Progenitor cell of endocrine pancreas (in vitro differentiated cells): ENCODE measurements at places on chromosomes 1 and 21. TPM values are rescaled to one million over a fixed set of nuclear protein-coding genes. Genes with fewer than 3 reads are reported as not detected.
A peak's percentile ranks its signal among the peaks of the same experiment; 100 is the strongest.

The HRNR gene
- not detected in 2 replicates for total RNA-seq

The FGR gene
- total RNA-seq, result not detected in 2 replicates

The LRRC8D gene
- 41.2 and 42.1 TPM in 2 replicates for total RNA-seq

- no peak for DNase-seq
These were observed 696.6 kb upstream of the BRINP3 start for GRCh38 chr1:191174298-191174697.

DNA sequence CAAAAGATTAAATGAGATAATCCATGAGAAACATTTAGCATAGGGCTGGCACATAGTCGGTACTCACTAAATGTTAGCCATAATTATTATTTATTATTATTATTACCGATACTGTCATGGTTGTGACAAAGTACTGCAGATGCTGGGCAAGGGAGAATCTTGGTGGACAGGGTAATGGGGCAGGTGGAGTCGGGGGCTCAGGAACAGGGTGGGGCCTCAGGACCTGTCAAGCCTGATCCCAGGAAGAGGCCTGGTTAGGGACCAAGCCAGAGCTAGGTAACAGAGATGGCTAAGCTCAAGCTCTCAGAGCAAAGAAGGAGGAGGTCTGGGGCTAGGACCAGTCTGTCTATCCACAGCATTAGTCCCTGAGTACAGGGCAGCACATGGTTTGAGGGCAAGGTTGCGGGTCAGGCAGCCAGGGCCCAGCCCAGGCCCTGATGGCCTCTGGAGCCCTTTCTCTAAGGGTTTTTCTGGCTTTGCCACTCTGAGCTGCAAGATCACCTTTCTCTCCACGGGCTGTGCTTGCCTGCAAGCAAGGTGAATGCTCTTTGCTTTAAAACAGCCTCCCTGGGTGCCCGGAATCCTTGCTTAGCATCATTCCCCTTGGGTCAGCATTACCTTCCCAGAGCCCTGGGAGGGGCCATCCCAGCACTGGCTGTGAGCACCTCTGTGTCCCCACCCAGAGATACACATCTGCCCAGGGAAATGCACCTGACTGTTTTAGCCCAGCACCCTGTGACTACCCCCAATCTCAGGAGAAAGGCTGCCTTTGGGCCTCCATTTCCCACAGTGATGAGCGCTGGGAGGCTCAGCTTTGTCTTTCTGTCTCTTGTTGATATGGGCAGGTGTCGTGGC, 572.0 kb downstream of the PTPRU start:
- DNase-seq, result peak; percentile 5

GRCh38 chr21:39633770-39634181, 21.0 kb downstream of the B3GALT5 start:
- DNase-seq, result no peak

GRCh38 chr1:6302568-6302967, 41.7 kb upstream of the GPR153 start:
- DNase-seq, result no peak

DNA sequence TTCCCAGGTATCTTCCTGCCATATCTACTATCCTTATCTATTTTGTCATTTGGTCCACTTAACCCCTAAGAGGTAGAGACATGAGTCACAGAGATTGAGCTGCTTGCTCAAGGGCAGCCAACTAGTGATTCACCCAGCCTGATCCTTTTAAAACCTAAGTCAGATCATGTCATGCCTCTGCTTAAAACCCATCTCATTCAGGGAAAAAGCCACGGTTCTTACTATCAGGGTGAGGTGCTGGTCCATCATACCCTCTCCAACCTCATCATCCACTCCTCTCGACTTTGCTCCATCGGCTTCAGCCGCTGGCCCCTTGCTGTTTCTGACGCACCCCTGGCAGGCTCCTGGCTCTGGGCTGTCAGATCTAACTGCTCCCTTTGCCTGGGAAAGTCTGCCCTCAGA, 14.4 kb upstream of the PPP1R15B start:
- no peak for DNase-seq

DNA sequence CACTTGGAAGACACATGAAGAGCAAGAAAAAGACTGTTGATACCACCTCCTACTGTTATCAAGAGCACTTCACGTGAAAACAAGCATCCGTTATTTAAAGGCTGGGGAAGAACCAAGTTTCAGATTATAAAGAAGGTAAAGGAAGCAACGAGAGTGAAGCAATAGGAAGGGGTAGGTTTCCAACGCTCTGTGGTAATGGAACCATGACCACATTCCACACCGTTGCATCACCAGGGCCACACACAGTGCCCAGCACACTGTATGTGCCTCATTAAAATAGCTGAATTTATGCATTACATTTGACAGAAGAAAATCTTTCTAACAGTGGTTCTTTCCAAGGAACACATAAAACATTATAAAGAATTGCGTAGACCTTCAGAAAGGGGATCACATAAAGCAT, 435.8 kb downstream of the MRPL39 start:
- DNase-seq, result no peak

- DNase-seq, result no peak
These were observed 35.9 kb upstream of the ATP5PO start for GRCh38 chr21:33951276-33952178.

GRCh38 chr1:168772428-168773060, 43.5 kb upstream of the DPT start:
- DNase-seq, result no peak

DNA sequence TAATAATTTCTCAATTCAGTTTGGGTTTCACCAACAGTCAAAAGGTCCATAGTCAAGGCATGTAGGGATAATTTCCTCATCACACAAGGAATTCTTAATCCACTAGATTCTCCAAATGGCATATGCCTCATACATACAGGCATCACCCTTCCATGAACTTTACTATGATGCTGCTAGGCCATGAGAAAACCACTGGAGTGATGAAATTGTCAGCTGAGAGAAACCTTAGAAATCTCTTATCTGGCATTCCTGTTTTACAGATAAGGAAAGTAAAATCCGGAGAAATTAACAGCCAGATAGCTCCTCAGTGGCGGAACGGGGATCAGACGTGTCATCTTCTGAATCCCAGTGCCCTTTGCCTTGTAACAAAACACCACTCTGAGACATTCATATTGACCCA, 274.4 kb downstream of the NTNG1 start:
- DNase-seq, result no peak

- no peak for DNase-seq
These were observed 52.5 kb downstream of the ANGPTL1 start for GRCh38 chr1:178818416-178818815.

GRCh38 chr1:243917177-243917862, 67.3 kb upstream of the AKT3 start:
- DNase-seq, result peak; percentile 29

- no peak for DNase-seq
These were observed 23.4 kb downstream of the NIBAN1 start for GRCh38 chr1:184950906-184951305.

DNA sequence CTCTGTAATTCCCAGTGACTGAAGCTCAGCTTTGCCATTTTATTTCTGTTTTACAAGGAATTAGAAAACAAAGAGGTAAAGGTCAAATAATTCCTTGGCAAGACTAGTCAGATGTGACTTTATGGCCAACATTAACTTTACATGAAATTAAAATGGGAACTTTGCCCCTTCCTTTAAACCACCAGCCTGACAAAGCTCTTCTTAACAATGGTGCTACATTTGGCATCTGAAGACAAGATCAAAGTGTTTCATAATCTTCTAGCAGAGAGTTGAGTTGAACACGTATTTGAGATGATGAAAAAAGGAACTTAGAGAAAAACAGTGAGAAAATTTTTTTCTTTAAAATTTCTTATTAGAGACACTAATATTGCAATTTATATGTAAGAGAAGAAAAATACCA, 193.8 kb downstream of the AK5 start:
- no peak for DNase-seq

GRCh38 chr1:167486090-167486824, 32.1 kb downstream of the CD247 start:
- DNase-seq, result no peak

- peak; percentile 38 for DNase-seq
These were observed 352 bp downstream of the KCNK1 start for GRCh38 chr1:233614173-233614742.
